ENCODE measurements at places on chromosomes 12 and 14. TPM values are rescaled to one million over a fixed set of nuclear protein-coding genes. Genes with fewer than 3 reads are reported as not detected.
A peak's percentile ranks its signal among the peaks of the same experiment; 100 is the strongest.

The SLC10A1 gene
- polyA plus RNA-seq: not detected

The FOXG1 gene
- polyA plus RNA-seq: 0.10 TPM

The CSRP2 gene
- 64.5 TPM for polyA plus RNA-seq

The DDX23 gene
- polyA plus RNA-seq: 60.0 TPM

The CD163 gene
- 33.5 TPM for polyA plus RNA-seq

The SRRM4 gene
- 0.02 TPM for polyA plus RNA-seq

The SLC41A2 gene
- polyA plus RNA-seq: 3.1 TPM

The OTX2 gene
- polyA plus RNA-seq: 0.06 TPM

The CABP1 gene
- polyA plus RNA-seq: 2.6 TPM

The MGP gene
- 2,243 TPM for polyA plus RNA-seq

The NTS gene
- polyA plus RNA-seq: 11.7 TPM

The RNU4-1 gene
- polyA plus RNA-seq: not detected

DNA sequence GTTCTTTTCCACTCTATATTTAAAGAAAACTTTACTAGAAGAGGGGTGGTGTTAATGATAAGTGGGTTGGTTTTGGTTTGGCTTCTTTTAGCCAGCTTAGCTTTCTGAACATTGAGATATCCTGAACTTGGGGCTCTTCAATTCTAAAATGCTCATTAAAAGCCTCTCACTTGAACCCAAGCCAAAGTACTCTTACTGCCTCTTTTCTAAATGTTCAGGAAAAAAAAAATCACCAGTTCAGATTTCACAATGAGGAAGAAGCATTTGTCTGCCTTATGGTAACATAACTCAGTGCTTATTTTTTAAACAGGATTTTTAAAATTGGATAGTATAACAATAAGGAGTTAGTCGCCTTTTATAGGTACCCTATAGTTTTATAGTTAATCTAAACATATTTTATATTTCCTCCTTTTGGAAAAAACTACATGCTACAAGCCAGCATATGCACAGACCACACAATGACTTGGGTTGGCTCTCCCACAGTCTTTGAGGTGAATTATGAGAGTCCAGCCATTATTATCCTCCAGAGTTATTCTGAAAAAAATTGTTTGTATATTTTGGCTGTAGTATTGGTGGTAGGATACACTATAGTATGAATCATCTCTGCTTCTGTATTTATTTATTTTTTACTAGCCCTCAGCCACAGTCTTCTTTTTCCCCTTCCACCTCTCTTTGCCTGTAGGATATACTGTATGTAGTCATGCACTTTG lies 195.5 kb upstream of the TMPO start:
- no peak overlapping the region for H3K4me3 ChIP-seq
- no peak for DNase-seq
- H3K4me1 ChIP-seq: no peaks in the 10 kb centered on the region
- no peaks in the 10 kb centered on the region for H3K27me3 ChIP-seq
- no peaks in the 10 kb centered on the region for H3K36me3 ChIP-seq
- no peak overlapping the region for H3K27ac ChIP-seq

DNA sequence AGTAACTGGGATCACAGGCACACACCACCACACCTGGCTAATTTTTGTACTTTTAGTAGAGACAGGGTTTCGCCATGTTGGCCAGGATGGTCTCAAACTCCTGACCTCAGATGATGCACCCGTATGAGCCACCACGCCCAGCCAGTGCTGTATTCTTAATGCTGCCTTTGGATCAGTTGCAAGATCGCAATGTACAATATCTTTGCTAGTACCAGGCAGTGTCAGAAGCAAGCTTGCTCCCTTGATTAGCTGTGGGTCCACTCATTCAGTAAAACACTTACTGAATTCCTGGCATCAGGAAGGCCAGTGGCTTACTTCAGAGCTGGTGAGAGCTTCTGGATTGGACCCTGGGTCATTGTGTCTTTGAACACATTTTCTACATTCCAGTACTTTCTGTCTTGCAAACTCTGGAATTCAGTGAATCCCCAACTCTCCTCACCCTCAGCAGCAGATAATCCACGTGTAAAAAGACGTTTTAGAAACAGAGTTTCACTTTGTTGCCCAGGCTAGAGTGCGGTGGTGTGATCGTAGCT lies 1183.7 kb downstream of the AACS start:
- no peaks in the 10 kb centered on the region for H3K36me3 ChIP-seq
- DNase-seq: no peak
- no peaks in the 10 kb centered on the region for H3K4me1 ChIP-seq

DNA sequence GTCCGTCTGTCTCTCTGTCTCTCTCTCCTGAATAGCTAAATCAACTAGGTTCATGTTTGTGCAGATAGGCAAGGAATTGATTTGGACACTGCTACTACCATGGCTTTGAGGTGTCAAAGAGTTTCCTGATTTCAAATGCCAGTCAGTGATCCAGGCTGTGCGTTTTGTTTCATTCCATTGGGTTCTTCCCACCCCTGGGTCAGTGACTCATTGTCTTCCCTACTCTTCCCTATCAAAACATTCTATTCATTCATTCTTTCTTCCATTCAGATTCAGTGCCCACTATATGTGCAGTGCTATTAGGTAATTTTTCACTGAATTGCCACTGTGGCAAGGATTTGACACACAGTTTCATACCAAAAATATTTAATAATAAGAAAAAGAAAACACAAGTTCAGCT lies 50.4 kb downstream of the RPH3A start:
- DNase-seq: no peak
- H3K4me1 ChIP-seq: no peaks in the 10 kb centered on the region
- H3K27me3 ChIP-seq: no peaks in the 10 kb centered on the region
- H3K4me3 ChIP-seq: no peak overlapping the region

- no peaks in the 10 kb centered on the region for H3K36me3 ChIP-seq
- H3K27ac ChIP-seq: peak overlapping the region; percentile 16
- no peak overlapping the region for H3K4me3 ChIP-seq
- peaks cover 44% of the 10 kb centered on the region for H3K4me1 ChIP-seq
These were observed 92.1 kb downstream of the LRRC74A start for GRCh38 chr14:76918256-76918781.

- H3K27me3 ChIP-seq: no peaks in the 10 kb centered on the region
- no peak overlapping the region for H3K27ac ChIP-seq
- no peaks in the 10 kb centered on the region for H3K4me1 ChIP-seq
- no peak for DNase-seq
These were observed 65.5 kb downstream of the GPATCH2L start for GRCh38 chr14:76217179-76217578.

DNA sequence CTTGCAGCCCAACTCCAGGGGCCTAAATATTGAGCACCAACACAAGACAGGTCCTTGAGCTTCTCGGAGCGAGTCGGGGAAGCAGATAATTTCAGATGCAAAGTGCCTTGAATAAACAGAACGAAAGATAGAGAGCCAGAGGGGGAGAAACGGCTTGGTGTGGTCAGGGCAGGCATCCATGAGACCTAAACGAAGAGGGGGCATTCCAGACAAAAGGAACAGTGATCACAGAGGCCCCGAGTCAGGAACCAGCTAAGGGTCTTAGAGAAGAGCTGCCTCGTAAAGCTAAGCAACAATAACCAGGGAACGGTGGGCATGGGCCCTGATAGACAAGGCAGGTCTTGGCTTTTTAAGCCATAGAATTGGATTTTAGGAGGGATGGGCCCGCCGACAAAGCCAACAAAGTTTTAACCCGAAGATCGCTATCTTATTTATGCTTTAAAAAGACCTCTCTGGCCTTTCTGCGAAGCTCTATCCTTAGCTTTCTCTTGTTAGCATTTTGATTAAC lies 421 bp upstream of the ACADS start:
- H3K27ac ChIP-seq: peak overlapping the region; percentile 63
- no peak for DNase-seq
- no peaks in the 10 kb centered on the region for H3K36me3 ChIP-seq
- H3K27me3 ChIP-seq: no peaks in the 10 kb centered on the region

- no peaks in the 10 kb centered on the region for H3K36me3 ChIP-seq
- H3K4me1 ChIP-seq: no peaks in the 10 kb centered on the region
- H3K4me3 ChIP-seq: no peak overlapping the region
- DNase-seq: no peak
- no peaks in the 10 kb centered on the region for H3K27me3 ChIP-seq
- H3K27ac ChIP-seq: no peak overlapping the region
These were observed 10.0 kb downstream of the KNTC1 start for GRCh38 chr12:122537021-122537420.

- H3K27me3 ChIP-seq: no peaks in the 10 kb centered on the region
- H3K36me3 ChIP-seq: no peaks in the 10 kb centered on the region
- H3K27ac ChIP-seq: peak overlapping the region; percentile 48
- DNase-seq: peak; percentile 74
These were observed 15.2 kb upstream of the DLK1 start for GRCh38 chr14:100711493-100711892.

- no peaks in the 10 kb centered on the region for H3K36me3 ChIP-seq
- no peak overlapping the region for H3K4me3 ChIP-seq
- no peaks in the 10 kb centered on the region for H3K27me3 ChIP-seq
- no peaks in the 10 kb centered on the region for H3K4me1 ChIP-seq
These were observed 179.9 kb downstream of the PTPN11 start for GRCh38 chr12:112598626-112599025.

DNA sequence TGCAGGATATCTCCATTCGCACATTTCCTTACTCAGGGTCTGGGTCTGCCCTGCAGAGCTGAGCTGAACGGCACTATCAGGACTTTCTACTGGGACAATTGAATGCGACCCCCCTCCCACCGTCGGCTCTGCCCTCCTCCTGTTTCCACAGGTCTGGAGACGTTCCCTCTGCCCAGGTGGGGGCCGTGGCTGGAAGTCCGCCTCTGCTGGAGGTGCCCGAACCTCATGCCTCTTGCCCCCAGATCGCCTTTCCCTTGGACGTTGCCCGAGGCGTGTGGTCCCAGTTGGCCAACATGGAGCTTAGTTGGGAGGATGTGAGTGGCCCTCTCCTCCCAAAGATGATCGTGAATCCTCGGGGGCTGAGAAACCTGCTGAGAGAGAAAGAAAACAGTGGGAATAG lies 21.2 kb upstream of the KLC1 start:
- no peak overlapping the region for H3K27ac ChIP-seq

DNA sequence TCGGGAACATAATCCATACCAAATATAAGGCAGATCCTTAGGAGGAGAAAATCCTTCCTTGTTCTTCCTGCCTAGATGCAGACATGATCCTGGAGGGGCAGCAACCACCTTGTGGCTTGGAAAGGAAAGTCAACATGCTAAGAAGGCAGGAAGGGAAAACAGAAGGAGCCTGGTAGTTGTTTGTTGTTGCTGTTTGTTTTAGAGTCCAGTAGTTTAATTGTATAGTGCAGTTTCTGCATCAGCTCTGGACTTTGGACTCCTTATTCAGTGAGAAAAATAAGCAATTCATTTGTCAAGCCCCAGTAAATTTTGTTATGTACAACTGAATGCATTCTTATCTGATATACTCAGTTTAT lies 45.7 kb upstream of the APPL2 start:
- H3K36me3 ChIP-seq: no peaks in the 10 kb centered on the region
- no peaks in the 10 kb centered on the region for H3K27me3 ChIP-seq
- no peak overlapping the region for H3K4me3 ChIP-seq
- no peak for DNase-seq

- no peaks in the 10 kb centered on the region for H3K27me3 ChIP-seq
- DNase-seq: no peak
- peaks cover 9% of the 10 kb centered on the region for H3K4me1 ChIP-seq
- H3K36me3 ChIP-seq: no peaks in the 10 kb centered on the region
- H3K4me3 ChIP-seq: no peak overlapping the region
These were observed 133.6 kb downstream of the MED13L start for GRCh38 chr12:116143909-116144308.

DNA sequence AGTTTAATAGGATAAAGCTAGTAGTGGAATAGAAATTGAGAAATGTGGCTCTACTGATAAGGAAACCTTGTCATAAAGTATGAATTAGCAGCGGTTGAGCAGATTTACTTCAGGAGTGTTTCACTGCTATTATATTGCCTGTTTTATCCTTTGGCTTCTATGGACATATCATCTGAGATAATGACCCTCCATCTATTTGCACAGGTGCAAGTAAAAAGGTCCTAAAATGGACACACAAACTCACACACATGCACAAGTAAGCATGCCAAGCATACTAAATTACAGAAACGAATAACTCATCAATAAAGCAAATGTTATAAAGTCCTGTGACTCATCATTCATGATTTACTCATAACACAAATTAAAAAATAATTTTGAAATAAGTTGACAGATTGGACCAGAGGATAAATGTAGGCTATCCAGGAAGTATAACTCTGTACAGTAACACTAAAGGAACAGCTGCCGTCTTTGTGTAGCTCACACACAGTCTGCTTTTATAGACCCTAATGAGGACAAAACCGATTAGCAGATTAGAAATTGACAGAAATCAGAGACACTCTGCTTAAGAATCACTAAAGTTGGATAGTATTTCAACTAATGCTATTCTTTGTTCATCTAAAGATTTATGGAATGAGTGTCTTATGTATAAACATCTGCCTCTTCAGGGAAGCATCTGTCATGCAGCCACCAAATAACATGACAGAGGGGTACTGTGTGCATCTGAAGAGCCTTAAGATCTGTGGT lies 73.9 kb downstream of the SYT1 start:
- no peak overlapping the region for H3K4me3 ChIP-seq
- H3K36me3 ChIP-seq: no peaks in the 10 kb centered on the region
- no peak for DNase-seq
- H3K27ac ChIP-seq: no peak overlapping the region

- no peak for DNase-seq
- H3K36me3 ChIP-seq: no peaks in the 10 kb centered on the region
- no peaks in the 10 kb centered on the region for H3K4me1 ChIP-seq
- no peak overlapping the region for H3K4me3 ChIP-seq
- H3K27ac ChIP-seq: no peak overlapping the region
These were observed 40.1 kb downstream of the RFLNA start for GRCh38 chr12:124334976-124335375.

- peak; percentile 70 for DNase-seq
- no peaks in the 10 kb centered on the region for H3K27me3 ChIP-seq
- H3K4me1 ChIP-seq: no peaks in the 10 kb centered on the region
- H3K36me3 ChIP-seq: no peaks in the 10 kb centered on the region
These were observed at the start of gene SIX4 for GRCh38 chr14:60723907-60724618. Gene SIX4, minus strand, starts transcription at chr14:60724351. Its CDS starts 277 bp downstream, at chr14:60724074.

- no peak for DNase-seq
- H3K27ac ChIP-seq: no peak overlapping the region
- H3K4me1 ChIP-seq: no peaks in the 10 kb centered on the region
- no peak overlapping the region for H3K4me3 ChIP-seq
- H3K36me3 ChIP-seq: no peaks in the 10 kb centered on the region
These were observed 13.4 kb downstream of the ISM2 start for GRCh38 chr14:77485256-77485655.

GRCh38 chr12:77946541-77947061 lies 115.9 kb downstream of the NAV3 start:
- H3K27me3 ChIP-seq: no peaks in the 10 kb centered on the region
- H3K4me3 ChIP-seq: no peak overlapping the region
- no peaks in the 10 kb centered on the region for H3K36me3 ChIP-seq
- peaks cover 2% of the 10 kb centered on the region for H3K4me1 ChIP-seq
- H3K27ac ChIP-seq: no peak overlapping the region

- peaks cover 41% of the 10 kb centered on the region for H3K4me1 ChIP-seq
- H3K36me3 ChIP-seq: no peaks in the 10 kb centered on the region
- no peak overlapping the region for H3K27ac ChIP-seq
- no peak overlapping the region for H3K4me3 ChIP-seq
- no peaks in the 10 kb centered on the region for H3K27me3 ChIP-seq
These were observed 20.1 kb downstream of the LTBP2 start for GRCh38 chr14:74591899-74592298.

GRCh38 chr14:79992407-79993198 lies 218.7 kb downstream of the DIO2 start:
- no peaks in the 10 kb centered on the region for H3K36me3 ChIP-seq
- H3K4me3 ChIP-seq: no peak overlapping the region
- no peak overlapping the region for H3K27ac ChIP-seq
- no peaks in the 10 kb centered on the region for H3K4me1 ChIP-seq
- H3K27me3 ChIP-seq: no peaks in the 10 kb centered on the region

GRCh38 chr12:82952946-82953345 lies 266.2 kb downstream of the TMTC2 start:
- DNase-seq: no peak
- no peak overlapping the region for H3K27ac ChIP-seq
- H3K4me3 ChIP-seq: no peak overlapping the region
- no peaks in the 10 kb centered on the region for H3K4me1 ChIP-seq
